ENCODE measurements at places on chromosomes 1 and 21.

GRCh38 chr1:25641931-25642573 lies 25.5 kb downstream of the MAN1C1 start:
- no peak for DNase-seq

DNA sequence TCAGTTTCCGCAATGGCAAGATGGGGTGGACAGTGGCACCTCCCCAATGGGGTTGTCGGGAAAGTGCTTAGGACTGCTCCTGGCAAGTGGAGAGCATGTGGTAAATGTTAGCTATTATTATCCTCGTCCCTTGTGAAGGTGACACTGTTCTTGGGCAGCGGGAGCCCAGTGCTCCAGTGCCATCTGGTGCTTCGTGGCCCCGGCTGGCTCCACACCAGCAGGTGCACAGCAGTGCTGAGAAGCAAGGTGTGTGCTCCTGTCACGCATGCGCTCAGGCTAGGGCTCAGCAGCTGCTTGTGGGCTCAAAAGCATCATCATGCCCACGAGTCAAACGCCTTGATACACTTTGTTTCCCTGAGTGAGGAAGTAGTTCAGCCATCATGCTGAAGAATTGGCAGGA lies 24.9 kb upstream of the KCNC4 start:
- no peak for DNase-seq

DNA sequence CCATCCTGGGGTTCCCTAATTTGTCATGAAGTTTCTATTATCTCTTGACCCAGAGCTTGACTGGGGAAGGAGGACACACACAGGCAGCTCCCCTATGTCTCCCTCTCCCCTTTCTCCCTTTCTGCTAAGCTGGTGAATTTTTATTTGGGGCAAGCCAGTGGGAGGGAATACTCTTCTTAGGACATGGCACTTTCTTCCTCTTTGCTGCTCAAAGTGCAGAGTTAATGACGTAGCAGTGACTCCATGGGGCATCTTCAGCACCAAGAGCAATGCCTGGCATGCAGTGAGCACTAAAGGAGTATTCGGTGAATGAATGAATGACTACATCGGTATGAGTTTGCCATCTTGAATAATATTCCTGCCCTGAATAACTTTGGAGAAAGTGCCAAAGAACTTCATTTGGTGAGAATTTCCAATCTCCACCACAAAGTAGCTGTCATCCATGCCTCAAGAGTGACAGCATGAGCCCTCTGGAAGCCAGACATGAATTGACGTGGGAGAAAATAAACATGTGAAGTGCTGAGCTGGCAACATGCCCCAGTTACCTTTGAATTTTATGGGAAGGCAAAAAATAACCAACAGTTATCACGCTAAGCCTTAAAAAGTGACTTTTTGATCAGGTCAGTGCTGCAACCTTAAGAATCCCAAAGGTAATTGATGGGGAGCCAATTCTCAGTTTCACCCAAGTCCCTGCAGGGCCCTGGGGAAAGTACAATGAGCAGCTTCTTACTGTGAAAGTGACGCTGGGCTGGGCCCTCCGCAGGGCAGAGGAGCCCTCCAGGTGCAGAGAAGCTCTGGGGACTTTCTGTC lies 22.1 kb upstream of the ATF3 start:
- DNase-seq = no peak

GRCh38 chr1:68758666-68759209 lies 261.9 kb upstream of the DEPDC1 start:
- DNase-seq = no peak

GRCh38 chr21:37342046-37342632 lies 24.4 kb upstream of the DYRK1A start:
- DNase-seq = no peak

GRCh38 chr1:94702442-94702815 lies 117.7 kb upstream of the SLC44A3 start:
- DNase-seq = no peak

- DNase-seq = no peak
Measured at GRCh38 chr1:24111262-24111995, 506 bp downstream of the MYOM3 start.

GRCh38 chr1:26360807-26361604 lies 7.1 kb upstream of the CRYBG2 start:
- no peak for DNase-seq

- no peak for DNase-seq
Measured at GRCh38 chr1:203512517-203512847, 18.5 kb downstream of the OPTC start.

DNA sequence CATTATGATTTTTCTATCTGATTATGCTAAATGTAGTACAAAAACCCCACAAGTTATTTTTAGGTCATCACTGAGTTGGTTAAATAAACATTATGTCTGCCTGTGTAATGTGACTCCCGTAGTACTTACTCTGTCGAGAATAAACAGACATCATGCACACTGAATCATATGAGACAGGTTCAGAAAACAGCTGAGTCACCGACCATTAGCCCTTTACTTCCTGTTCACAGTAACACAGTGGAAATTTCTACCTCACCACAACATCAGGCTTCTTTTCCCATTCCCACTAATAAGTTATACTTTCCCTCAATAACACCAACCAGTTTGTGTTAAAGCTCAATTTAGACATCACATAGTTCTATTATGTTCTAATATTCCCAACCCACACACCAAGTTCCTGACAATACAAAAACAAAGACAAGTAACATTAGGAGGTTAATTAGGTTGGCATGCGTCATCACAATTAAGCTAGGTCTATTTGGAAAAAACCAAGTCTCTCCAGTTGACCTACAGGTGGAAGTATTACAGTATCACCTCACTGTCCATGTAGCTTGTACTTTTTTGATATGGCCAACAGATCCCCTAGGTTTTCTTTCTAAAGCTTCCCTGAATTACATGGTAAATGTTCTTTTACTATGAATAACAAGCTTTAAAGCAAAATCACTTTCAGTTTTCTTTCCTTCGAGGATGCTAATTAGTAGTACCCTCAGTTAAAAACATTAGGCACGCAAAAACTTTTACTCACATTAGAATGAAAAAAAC lies 154.2 kb downstream of the EIF4G3 start:
- peak; percentile 1 for DNase-seq

DNA sequence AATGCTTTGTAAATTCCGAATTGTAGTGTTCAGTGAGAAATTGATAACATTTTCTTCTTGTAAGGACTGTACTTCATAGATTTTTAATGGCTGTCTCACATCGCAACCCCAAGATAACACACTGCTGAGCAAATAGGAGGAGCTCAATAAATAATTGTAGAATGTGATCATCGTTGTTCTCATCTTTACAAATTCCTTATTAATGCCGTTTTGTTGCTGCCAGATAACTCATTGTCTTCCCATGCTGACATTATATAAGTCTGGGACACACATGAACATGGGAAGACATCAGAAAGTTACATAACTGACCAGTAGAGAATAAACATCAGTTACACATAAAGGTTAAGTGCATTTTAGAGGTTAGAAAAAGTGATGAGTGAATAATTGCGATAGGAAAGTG lies 46.4 kb upstream of the TSPAN2 start:
- no peak for DNase-seq

GRCh38 chr1:167288390-167289074 lies 67.8 kb downstream of the POU2F1 start:
- DNase-seq = no peak

DNA sequence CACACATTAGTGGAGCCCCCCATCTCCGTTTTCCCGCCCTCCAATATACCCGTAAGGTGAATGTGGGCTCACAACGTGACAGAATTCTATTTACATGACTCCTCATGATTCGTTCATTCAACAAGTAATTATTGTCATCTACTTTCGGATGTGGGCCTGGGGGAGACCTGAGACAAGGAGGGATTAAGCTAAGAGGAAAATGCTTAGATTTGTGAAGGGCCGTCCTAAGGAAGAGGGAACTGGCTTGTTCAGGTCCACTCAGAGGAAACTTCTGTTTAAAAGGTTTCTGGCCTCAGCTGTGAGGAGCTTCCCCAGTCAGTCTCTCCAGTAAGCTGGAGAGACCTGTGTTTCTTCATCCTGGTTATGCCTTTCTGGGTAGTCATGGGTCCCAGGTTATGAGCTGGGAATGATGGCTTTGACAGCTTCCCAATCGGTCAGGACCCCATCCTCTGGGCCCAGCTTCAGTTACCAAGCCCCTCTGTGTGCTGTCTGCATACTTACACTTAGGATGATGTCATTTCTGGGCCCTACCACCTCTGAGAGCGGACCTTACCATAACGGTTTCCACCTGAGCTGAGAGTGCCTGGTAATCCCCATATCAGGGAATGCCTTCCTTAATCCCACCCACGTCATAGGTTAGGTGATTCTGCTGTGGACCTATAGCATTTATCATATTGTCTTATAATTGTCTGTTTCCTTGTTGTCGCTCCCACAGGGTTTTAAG lies 687 bp upstream of the ERI3 start:
- DNase-seq = no peak

DNA sequence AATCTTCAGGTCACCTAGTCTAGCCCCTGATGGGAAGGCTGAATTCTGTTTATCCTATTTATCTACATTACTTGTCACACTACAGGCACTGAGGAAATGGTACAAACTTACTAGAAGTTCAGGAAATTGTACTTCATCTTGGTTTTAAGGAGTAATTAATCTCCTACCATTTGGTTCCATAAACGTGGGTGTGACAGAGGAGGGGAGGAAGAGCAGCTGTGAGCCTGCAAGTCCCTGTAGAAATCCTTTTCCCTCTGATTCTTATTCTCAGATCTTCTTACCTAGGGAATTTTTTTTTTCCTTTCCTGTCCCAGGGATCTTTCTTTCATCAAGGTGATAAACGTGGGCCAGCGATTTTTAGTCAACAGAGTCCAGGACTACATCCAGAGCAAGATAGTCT lies 14.1 kb downstream of the PFKFB2 start:
- no peak for DNase-seq

DNA sequence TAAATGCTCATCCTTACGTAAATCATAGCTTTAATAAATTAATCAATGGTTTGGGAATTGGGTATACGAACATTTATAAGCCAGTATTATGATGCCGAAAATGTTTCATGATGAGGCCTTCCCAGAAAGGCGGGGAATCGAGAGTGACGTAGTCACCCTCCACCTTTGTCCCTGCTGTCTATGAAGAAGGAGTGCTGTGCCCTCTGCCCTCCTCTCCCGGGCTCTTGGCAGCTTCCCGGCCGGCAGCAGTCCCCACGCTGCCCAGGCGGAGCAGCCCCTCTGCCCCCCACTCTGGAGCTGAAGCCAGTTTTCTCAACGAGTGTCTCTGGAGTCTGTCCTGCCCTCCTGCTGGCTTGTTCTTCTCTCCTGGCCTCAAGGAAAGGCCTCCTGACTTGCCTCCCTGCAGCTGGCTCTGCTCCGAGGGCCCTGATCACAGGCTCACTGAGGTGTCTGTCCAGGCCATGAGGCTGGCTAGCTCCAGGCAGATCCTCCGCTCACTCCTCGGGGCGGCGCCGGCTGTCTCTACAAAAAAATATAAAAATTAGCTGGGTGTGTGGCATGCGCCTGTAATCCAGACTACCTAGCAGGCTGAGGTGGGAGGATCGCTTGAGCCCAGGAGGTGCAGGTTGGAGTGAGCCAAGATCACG lies 150.7 kb upstream of the COL6A1 start:
- no peak for DNase-seq

GRCh38 chr1:116628448-116628847 lies 39.1 kb downstream of the IGSF3 start:
- DNase-seq = no peak

GRCh38 chr1:117575586-117576225 lies 30.1 kb upstream of the TENT5C start:
- DNase-seq = no peak

GRCh38 chr1:39091845-39092645 lies 65.9 kb downstream of the NDUFS5 start:
- no peak for DNase-seq

GRCh38 chr1:84861516-84861915 lies 31.5 kb downstream of the LPAR3 start:
- no peak for DNase-seq

GRCh38 chr1:204959836-204960235 lies 83.2 kb upstream of the CNTN2 start:
- no peak for DNase-seq

DNA sequence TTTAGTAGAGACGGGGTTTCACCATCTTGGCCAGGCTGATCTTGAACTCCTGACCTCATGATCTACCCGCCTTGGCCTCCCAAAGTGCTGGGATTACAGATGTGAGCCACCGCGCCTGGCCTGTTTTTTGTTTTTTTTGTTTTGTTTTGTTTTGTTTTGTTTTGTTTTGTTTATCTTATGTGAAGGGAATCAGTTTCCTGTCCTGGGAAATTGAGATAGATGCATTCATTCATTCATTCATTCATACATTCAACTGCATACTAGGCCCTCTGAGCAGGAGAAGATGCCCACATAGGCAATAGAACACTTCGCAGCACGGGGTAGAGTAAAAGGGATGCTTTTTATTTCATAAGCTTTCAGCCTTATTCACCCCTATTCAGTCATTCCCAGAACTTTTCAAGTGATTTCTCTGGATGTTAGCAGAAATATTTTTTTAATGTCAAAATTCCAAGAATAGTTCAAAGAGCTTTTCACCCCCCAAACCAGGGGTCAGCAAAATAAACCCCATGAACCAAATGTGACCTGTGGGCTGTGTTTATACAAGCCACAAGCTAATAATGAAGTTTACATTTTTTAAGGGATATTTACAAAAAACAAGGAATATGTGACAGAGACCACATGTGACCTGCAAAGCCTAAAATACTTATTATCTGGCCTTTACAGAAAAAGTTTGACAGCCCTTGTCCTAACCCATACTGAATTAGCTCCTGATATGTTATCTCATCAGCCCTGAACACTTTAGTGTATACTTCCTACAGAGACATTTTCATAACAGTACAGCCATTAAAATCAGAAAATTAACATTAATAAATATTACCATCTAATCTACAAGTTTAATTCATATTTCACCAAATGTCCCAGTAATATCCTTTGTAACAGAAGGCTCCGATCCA lies 127.1 kb downstream of the MAST2 start:
- DNase-seq = no peak

DNA sequence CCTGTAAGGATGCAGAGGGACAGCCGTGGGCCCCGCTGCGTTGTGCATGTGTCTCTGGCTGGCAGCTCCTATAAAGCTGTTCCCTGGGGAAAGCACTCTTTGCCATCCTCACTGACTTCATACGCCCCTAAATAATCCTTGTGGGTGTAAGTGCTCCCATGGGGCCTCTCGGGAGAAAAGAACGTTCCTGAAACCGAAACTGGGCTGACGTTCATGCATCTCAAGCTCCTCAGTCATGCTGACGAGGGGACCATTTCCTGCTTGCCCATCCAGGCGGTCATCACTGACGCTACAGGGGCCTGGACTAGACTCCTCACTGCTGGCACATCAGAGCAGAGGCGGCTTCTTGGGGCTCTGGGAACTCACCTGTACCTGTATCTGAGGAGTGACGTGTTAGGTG lies 73.1 kb upstream of the USP24 start:
- no peak for DNase-seq

DNA sequence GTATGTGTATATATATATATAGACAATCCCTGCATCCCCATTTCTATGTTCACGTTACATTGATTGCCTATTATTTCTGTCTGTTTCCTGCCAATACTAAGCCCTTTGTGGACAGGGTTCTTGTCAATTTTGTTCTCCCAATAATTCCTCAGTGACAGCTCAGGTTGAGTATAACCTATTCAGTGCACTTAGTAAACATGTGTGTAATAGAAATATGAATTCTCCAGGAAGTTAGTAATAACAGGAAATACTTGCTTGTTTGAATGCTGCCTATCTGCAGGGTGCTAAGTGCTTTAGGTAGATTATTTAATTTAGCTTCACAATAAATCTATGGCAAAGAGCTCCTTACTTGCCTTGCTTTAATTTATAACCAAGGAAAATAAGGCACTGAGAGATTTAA lies 52.8 kb upstream of the PTGFR start:
- DNase-seq = no peak

- no peak for DNase-seq
Measured at GRCh38 chr21:42601656-42602055, 51.8 kb upstream of the PDE9A start.

All from stimulated activated CD8-positive, alpha-beta memory T cell treated with anti-CD3 and anti-CD28 coated beads, Interleukin-4, amount 100 ng/mL, for 1 hour (primary cell).